ENCODE measurements at places on chromosomes 13 and 19. TPM values are rescaled to one million over a fixed set of nuclear protein-coding genes. Genes with fewer than 3 reads are reported as not detected.

DNA sequence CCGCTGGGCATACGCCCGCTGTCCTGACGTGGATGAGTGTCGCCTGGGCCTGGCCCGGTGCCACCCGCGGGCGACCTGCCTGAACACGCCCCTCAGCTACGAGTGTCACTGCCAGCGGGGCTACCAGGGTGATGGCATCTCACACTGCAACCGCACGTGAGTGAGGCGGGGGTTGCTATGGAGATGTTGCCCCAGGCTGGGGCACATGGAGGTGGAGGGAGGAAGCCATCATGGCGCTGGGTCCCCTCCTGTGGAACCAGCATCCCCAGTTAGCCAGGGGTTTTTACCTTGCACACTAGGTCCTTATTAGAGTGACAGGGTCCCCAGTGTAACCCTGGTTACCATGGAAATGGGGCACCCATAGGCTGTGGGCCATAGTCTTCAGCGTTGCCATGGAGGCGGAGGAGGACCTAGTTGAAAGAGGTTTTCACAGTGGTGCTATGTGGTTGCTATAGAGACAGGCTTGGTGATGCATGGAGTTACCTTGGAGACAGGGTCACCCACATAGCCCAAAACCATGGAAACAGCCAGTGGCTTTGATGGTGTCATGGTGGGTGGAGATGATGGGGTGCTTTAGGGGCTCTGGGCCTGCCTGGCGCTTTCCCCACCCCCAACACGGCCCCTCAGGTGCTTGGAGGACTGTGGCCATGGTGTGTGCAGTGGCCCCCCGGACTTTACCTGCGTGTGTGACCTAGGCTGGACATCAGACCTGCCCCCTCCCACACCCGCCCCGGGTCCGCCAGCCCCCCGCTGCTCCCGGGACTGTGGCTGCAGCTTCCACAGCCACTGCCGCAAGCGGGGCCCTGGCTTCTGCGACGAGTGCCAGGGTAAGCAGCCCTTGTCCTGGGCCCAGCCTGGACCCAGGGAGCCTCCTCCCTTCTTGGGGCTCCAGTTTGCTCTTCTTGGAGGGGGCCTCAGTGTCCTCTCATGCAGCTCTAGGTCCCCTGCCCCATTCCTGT, 27.1 kb downstream of the MEGF8 start:
- DNase-seq = peak; percentile 44
- H3K27me3 ChIP-seq = no peaks in the 10 kb centered on the region
- no peak overlapping the region for H3K4me3 ChIP-seq
- H3K27ac ChIP-seq = no peak overlapping the region

GRCh38 chr13:83453723-83454122, 428.6 kb downstream of the SLITRK1 start:
- no peaks in the 10 kb centered on the region for H3K27me3 ChIP-seq
- H3K4me1 ChIP-seq = no peaks in the 10 kb centered on the region
- H3K36me3 ChIP-seq = no peaks in the 10 kb centered on the region
- no peak for DNase-seq

KLK15 gene
- total RNA-seq = not detected

KIRREL2 gene
- total RNA-seq = 1.4 TPM

PSG11 gene
- not detected for total RNA-seq

- DNase-seq = no peak
- peaks cover 7% of the 10 kb centered on the region for H3K4me1 ChIP-seq
- H3K4me3 ChIP-seq = no peak overlapping the region
These were observed 13.0 kb downstream of the CYP2S1 start for GRCh38 chr19:41205995-41206394.

- peak overlapping the region; percentile 64 for H3K27ac ChIP-seq
- peaks cover 28% of the 10 kb centered on the region for H3K4me1 ChIP-seq
- no peaks in the 10 kb centered on the region for H3K27me3 ChIP-seq
These were observed 148.9 kb downstream of the SHISA2 start for GRCh38 chr13:25902891-25903341.

SLC10A2 gene
- total RNA-seq = not detected

- H3K4me3 ChIP-seq = no peak overlapping the region
- H3K4me1 ChIP-seq = no peaks in the 10 kb centered on the region
- H3K36me3 ChIP-seq = no peaks in the 10 kb centered on the region
- DNase-seq = no peak
These were observed 149.8 kb upstream of the TMTC4 start for GRCh38 chr13:100824366-100824765.

DNA sequence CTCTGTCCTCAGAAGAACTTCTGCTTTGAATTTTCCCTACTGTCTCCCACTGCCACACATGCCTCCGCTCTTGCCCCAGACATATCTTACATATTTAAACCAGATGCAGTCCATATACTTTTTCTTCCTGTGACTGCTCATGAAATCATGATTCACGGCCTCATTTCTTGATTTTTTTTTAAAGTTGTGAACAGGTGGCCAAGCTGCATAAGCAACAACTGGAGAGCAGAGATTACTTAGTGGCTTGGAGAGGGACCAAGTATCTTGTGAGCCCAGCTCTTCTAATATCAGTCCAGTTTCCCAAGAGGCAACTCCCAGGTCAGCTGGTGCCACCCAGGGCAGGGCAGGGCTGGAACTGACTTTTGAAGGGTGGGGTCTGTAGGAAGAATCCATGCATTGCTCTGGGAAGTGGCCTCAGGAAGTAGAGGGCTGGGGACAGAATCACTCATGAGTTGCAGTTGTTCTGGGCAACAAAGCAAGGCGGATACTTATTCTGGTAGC, 152.4 kb downstream of the LMO7 start:
- no peak for DNase-seq
- H3K36me3 ChIP-seq = peaks cover 3% of the 10 kb centered on the region
- peaks cover 9% of the 10 kb centered on the region for H3K4me1 ChIP-seq
- no peak overlapping the region for H3K4me3 ChIP-seq
- H3K27ac ChIP-seq = no peak overlapping the region
- H3K27me3 ChIP-seq = no peaks in the 10 kb centered on the region

- H3K27ac ChIP-seq = no peak overlapping the region
- H3K36me3 ChIP-seq = no peaks in the 10 kb centered on the region
- H3K27me3 ChIP-seq = peaks cover 33% of the 10 kb centered on the region
- H3K4me3 ChIP-seq = no peak overlapping the region
These were observed 76.2 kb upstream of the IRS2 start for GRCh38 chr13:109862627-109863026.

GRCh38 chr13:37295071-37295470, 189.6 kb upstream of the CSNK1A1L start:
- no peak overlapping the region for H3K4me3 ChIP-seq
- no peaks in the 10 kb centered on the region for H3K36me3 ChIP-seq
- no peak overlapping the region for H3K27ac ChIP-seq

TBXA2R gene
- 3.0 TPM for total RNA-seq

FBN3 gene
- total RNA-seq = not detected

- peaks cover 5% of the 10 kb centered on the region for H3K4me1 ChIP-seq
- no peaks in the 10 kb centered on the region for H3K27me3 ChIP-seq
- no peak overlapping the region for H3K4me3 ChIP-seq
These were observed 8.7 kb downstream of the CILP2 start for GRCh38 chr19:19546751-19547162.

SIGLEC8 gene
- not detected for total RNA-seq

DNA sequence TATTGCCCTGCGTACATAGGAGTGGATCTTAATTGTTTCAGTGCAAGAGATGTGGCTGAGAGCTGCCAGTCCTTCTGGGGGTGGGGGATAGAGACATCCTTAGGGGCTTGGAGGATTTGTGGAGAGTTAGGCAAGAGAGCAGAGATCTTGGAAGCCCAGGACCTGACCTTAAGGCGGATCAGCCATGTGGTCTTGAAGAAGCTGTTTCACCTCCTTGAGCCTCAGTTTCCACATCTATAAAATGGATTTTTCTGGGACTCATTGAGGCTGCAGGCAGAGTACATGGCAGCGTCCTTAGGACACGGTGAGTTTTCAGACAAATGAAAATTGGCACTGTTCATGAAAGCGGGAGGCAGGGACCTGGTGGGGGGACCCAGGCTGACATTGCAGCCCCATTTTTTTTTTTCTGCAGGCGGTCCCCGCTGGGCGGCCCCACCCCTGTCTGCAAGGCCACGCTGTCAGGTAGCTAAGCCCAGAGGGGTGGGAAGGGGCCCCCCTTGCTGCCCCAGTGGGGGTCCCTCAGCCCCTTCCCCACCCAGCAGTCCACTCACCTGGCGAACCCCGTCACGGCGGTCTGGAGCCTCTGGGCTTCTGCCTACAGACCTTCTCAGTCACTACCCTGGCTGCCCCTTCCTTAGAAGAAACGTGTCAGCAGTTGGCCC, 30.0 kb downstream of the PDE4A start:
- no peaks in the 10 kb centered on the region for H3K27me3 ChIP-seq
- no peak overlapping the region for H3K27ac ChIP-seq
- no peak overlapping the region for H3K4me3 ChIP-seq
- H3K36me3 ChIP-seq = peaks cover 10% of the 10 kb centered on the region
- DNase-seq = no peak

CD70 gene
- 24.6 TPM for total RNA-seq

- H3K36me3 ChIP-seq = no peaks in the 10 kb centered on the region
- H3K27ac ChIP-seq = no peak overlapping the region
- peak; percentile 60 for DNase-seq
- no peak overlapping the region for H3K4me3 ChIP-seq
These were observed 58.9 kb upstream of the TM9SF2 start for GRCh38 chr13:99442273-99442895.

- no peak overlapping the region for H3K4me3 ChIP-seq
- H3K27me3 ChIP-seq = peaks cover 70% of the 10 kb centered on the region
- no peak overlapping the region for H3K27ac ChIP-seq
- peaks cover 17% of the 10 kb centered on the region for H3K4me1 ChIP-seq
These were observed 1.2 kb upstream of the TMEM59L start for GRCh38 chr19:18611327-18612050.

DNA sequence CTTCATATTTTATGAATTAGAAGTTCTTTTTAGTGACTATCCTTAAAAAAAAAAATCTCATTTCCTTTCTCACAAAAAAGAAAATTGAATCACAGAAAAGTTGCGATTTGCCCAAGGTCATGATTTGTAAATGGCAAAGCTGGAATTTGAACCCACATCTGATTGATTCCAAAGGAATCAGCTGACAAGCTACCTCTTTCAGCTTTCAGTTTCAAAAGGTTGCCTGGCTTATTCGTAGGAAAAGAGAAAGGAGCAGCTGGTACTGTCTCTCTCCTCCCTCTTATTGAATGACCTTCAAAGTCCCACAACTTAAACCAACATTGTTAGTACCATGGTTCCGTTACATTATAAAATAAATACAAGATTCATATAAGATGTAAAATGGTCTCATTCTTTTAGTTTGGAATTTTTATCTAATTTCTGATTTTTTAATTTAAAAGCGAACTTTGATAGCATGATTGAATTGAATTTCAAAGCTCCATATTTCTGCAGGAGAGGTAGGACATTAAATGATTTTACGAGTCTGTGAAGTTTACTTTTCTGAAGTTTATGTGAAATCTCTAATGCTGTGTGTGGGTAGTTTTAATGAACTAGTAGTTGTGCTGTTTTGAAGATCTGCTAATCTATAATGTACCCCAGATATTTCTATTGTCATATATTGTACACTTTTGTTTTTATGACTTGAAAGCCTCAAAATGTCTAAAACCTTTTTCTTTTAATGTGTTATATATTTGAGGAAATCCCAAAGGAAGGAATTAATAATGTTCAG, 18.5 kb upstream of the KCTD4 start:
- H3K4me3 ChIP-seq = no peak overlapping the region
- H3K27ac ChIP-seq = no peak overlapping the region
- H3K27me3 ChIP-seq = no peaks in the 10 kb centered on the region
- H3K4me1 ChIP-seq = peaks cover 22% of the 10 kb centered on the region

DNA sequence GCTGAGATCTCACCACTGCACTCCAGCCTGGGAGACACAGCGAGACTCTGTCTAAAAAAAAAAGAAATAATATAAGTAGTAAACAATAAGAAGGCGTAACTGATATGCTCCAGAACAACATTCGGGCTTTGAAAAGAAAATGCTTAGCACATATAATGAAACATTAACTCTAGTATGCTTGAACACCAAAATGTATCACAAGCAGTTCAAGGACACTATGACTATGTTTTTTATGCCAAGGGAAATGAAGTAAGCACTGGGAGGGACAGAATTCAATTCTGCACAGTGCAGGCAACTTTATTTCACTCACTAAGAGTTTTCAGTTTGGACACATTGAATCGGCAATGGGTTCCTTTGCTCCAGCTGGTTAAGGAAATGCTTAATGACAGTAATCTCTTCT, 178.7 kb downstream of the TBC1D4 start:
- no peak overlapping the region for H3K4me3 ChIP-seq
- H3K27ac ChIP-seq = no peak overlapping the region
- DNase-seq = no peak
- H3K36me3 ChIP-seq = peaks cover 66% of the 10 kb centered on the region
- peaks cover 53% of the 10 kb centered on the region for H3K4me1 ChIP-seq

- peaks cover 6% of the 10 kb centered on the region for H3K36me3 ChIP-seq
- H3K4me3 ChIP-seq = no peak overlapping the region
- no peaks in the 10 kb centered on the region for H3K27me3 ChIP-seq
- peaks cover 18% of the 10 kb centered on the region for H3K4me1 ChIP-seq
- peak overlapping the region; percentile 1 for H3K27ac ChIP-seq
These were observed 51.9 kb downstream of the SLAIN1 start for GRCh38 chr13:77749344-77749880.

DNA sequence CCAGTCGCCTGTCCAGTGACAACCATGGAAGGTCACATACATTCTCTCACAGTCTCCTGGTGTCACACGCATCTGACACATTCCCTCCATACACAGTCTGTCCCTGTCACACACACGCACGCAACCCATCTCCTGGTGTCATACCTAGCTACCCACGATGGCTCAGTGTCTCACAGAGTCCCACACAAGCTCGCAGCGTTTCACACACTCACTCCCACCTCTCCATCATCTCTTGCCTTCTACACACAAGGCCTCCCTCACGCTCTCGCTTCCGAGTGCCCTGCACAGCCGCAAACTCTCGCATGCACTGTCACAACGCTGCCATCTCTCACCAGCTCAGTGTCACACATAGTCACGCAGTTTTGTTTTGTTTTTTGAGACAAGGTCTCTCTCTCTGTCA, 1.2 kb upstream of the GNG8 start:
- DNase-seq = peak; percentile 52
- H3K27me3 ChIP-seq = peaks cover 7% of the 10 kb centered on the region
- H3K36me3 ChIP-seq = peaks cover 14% of the 10 kb centered on the region
- no peak overlapping the region for H3K4me3 ChIP-seq
- peaks cover 19% of the 10 kb centered on the region for H3K4me1 ChIP-seq

- no peak overlapping the region for H3K27ac ChIP-seq
- no peak overlapping the region for H3K4me3 ChIP-seq
These were observed 551.4 kb downstream of the TBC1D4 start for GRCh38 chr13:74930402-74931165.

PODNL1 gene
- not detected for total RNA-seq
